ENCODE measurements at places on chromosomes 7 and 10.
A peak's percentile ranks its signal among the peaks of the same experiment; 100 is the strongest.

- no peak for DNase-seq
Measured at GRCh38 chr7:141685285-141686023, 16.5 kb downstream of the DENND11 start.

GRCh38 chr10:74641659-74642058 is 184.7 kb upstream of the KAT6B start:
- DNase-seq = no peak

DNA sequence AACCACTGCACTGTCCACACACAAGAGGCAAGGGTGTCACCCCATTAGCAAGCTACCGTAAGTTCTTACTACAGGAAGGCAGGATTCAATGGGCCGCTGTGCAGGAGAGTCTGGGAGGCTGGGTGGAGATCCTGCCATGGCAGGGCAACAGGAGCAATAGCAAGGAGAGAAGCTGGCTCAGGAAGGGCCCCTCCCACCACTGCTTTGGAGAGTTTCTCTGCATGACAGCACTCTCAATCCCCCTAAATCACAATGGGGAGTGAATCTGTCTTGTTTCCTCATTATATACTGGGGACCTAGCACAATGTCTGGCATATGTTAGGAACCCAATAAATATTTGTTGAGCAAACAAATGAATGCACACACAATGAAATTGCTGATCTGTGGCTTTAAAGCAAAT is 83.2 kb upstream of the SFMBT2 start:
- DNase-seq = no peak

DNA sequence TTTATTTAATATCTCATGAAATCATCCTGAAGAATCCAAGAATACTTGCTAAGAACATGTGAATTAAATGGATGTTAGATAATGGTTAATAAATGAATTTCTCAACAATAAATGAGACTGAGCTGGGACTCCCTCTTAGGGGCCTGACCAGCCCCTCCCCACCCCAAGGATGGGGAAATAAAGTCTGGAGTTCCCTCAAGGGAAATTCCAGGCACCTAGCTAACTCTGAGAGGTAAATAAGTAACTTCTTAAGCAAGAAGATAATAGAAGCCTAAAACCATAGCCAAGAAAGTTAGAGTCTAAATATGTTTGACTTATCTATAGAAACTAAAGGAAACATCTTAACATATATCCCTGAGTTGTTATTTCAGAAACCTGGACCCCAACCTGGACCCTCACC is 32.2 kb upstream of the PPP1R9A start:
- DNase-seq = no peak

GRCh38 chr7:143320620-143321019 is 4.7 kb downstream of the CLCN1 start:
- DNase-seq = no peak

DNA sequence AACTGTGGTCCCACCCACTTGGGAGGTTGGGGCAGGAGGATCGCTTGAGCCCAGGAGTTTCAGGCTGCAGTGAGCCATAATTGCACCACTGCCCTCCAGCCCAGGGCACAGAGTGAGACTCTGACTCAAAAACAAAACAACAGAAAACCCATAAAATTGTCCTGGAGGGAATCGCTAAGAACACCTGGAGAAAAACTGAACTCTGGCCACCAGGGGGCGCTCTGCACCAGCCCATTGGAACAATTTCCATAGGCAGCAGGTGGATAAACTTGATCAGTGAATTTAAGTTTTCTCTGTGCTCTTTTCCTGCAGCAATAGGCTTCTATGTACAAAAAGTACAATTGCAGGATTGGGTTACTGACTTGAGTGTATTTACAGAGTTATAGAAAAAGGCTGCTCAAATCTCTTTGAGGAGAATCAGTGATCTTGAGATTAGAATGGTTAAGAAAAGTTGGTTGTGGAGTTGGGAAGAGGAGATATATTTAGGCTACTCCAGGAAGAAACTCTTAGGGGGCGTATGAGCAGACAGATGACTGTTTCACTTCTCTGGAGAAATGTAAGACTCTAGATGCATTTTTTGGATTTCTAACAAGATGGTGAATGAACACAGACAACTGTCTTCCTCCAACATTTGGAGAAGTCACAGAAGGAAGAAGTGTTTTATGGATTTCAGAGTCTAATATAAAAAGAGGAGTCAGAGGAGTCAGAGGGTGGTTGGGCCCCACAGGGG is 274.9 kb upstream of the GALNT17 start:
- DNase-seq = peak; percentile 63

- DNase-seq = no peak
Measured at GRCh38 chr7:5088906-5089305, 43.2 kb downstream of the RBAK start.

DNA sequence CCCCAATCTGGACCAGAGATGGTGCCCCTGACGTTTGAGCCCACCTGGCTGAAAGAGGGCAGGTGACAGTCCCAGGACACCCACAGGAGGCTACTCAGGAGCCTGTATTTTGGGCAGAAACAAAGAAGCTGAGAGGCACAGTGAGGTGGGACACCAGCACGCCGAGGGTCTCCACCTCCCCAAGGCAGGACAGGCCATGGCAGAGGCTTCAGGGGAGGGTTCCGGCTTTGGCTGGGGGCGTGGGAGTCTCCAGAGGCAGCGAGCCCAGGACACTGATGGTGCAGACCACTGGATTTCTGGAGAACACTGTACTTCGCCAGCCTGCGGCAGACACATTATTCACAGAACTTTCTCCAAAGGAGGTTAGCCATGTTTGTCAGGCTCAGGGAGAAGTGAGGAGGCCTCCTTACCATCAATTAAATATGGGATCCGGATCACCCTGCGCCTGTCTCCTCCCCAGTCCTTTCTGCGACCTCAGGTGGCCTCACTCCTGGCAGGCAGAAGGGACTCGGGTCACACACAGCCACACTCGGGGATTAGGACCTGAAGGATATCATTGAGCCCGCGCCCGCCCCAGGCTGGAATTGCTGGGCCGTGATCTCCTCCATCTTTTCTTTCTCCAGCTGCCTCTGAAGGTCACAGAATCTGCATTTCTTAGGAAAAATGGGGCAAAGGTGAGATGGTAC is 98.3 kb downstream of the MKI67 start:
- DNase-seq = no peak

- DNase-seq = no peak
Measured at GRCh38 chr7:82087099-82087498, 317.3 kb upstream of the HGF start.

DNA sequence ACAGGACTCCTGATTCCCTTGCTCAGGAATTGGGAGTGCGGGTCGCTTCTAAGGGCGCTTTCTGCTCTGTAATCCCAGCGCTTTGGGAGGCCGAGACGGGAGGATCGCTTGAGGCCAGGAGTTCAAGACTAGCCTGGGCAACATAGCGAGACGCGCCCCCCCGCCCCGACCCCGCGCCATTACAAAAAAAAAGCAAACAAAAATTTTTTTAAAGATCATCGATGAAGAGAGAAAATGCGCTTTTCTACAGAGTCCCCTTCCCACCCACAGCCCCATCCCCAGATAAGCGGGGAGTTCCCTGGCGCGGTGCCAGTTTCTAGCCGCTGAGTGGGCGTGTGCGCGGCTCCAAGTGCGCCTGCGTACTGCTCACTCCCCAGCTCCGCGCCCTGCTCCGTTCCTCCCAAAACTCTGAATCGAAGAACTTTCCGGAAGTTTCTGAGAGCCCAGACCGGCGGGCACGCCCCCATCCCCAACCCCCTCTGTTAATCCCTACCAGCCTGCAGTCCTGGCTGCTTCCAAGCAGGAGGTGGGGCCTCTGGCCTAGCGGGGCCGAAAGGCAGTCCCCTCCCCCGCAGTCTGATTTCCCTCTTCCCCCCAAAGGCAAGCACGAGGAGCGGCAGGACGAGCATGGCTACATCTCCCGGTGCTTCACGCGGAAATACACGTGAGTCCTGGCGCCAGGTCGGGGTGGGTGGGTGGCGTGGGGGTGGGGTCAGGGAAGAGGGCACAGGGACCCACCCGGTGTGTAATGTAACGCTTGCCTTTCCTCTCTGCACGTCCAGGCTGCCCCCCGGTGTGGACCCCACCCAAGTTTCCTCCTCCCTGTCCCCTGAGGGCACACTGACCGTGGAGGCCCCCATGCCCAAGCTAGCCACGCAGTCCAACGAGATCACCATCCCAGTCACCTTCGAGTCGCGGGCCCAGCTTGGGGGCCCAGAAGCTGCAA is 1.0 kb downstream of the HSPB1 start:
- peak; percentile 98 for DNase-seq

DNA sequence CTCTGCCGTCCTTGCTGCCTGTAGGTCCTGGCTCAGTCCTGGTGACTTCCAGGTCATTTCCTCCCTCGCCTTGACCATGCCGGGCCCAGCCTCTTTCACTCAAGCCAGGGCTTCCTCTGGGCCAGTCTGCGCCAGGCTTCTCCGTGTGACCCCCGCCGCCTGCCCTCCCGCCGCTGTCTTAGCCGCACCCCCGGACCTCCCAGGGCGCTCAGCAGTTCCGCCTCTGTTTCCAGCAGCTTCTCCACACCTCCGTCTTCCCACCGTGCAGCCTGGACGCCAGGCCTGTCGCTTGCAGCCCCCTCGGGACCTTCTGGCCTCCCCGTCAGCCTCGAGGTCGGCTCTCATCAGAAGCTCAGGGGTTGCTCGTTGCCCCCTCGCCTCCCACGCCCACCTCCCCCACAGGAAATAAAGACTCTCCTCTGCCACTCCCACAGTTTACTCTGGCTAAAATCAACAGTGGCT is 123.0 kb upstream of the FZD8 start:
- peak; percentile 7 for DNase-seq

DNA sequence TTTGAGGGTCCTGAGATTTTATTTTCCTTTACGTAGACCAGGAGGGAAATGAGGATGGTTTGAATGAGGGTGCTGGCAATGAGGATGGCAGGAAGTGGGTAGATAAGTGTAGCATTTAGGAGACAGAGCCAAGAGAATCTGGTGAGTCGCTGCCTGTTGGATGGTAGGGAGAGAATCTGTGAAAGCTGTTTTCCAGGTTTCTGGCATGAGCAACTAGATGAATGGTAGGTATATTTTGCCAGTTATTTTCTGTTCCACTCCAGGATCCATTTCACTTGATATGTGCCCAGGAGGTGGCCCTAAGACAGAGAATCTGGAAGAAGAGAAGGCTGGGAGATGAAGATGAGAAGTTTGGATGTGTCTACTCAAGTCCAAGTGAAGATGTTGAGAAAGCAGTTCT is 63.3 kb upstream of the VIPR2 start:
- DNase-seq = no peak

- DNase-seq = no peak
Measured at GRCh38 chr10:29332761-29333148, 43.9 kb downstream of the LYZL1 start.

DNA sequence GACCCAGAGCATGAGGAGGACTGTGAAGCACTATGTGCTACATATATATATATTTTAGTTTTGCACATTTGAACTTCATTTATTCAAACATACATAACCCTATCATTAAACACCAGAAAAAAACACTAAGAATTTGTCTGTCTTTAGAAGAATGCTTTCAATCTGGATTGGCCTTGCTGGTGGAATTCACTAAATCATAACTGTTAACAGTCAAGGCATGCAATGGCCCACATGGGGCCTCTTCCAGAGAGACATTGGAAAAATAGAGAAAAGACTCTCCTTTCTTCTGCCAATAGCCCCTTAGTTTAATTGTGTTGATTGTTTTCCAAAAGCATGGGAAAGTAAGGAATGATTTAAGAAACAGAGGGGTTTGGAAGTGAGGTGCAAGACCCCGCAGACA is 77.9 kb downstream of the MRPL32 start:
- DNase-seq = no peak

GRCh38 chr7:69476416-69476815 is 121.9 kb upstream of the AUTS2 start:
- no peak for DNase-seq

DNA sequence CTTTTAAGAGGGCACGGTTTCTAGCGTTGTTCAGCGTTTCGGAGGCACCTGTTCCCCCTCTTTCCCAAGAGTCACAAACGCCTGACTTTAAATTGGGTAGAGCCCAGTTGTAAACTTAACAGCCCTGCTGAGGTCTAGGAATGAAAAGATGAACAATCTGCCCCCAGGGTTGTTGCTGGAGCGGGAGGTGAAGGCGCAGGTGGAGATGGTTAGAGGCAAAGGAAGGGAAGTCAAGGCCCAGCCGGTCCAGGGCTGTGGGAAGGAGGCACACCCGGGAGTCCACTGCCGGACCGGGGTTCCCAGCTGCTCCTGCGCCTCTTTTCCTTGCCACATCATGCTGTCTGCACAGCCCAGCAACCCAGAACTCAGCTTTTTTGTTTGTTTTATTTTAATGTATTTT is 770 bp downstream of the PRXL2A start:
- DNase-seq = no peak

GRCh38 chr7:130352194-130353074 is 7.8 kb downstream of the CPA5 start:
- peak; percentile 41 for DNase-seq

DNA sequence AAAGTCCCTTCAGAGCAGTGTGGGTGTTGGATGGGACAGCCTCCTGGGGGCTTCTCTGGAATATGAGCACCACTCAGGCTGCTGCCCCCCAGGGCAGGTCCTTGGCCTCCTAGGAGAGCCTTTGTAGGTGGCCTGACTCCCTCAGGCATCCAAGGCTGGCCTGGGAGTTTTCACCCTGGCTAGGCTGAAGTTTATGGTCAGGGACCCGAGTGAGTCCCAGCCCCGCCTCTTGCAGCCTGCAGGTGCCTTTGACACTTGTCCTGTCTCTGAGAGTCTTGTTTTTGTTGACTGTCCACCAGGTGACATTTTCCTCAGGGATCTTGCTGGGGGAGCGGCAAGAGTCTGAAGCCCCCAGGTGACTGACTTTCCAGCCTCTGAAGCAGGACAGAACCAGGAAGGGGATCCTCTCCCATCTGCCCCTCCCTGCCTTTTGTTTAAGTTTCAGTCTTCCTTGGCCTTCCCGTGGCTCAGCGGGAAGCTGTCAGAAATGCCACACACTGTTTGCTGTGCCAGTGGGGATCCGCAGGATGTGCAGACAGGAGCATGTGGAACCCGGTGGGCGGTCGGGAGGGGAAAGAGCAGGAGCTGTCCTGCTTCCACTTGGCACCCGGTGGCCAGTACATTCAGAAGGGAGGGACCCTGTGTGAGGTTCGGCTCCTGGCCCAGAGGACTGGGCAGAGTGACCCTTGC is 59.5 kb downstream of the LRRC18 start:
- DNase-seq = no peak

DNA sequence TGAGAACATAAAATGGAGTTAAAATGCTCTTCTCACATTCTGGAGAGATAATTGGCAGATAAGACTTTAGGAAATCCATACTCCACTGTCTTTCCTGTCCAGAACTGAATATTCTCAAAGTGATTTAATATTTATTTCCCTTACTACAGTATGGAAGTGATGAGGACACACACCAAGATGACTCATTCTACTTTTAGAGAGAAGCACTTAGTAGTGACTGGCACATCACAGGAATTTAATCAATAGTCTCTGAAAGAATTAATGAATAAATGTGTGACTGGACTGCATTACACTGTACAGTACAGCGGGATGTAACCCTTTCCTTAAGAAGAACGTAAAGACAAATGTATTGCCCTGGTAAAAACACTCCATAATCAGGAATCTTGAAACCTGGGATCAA is 116.7 kb downstream of the SEMA3E start:
- no peak for DNase-seq

Measured in SW480 (cell line).